Aorta (tissue), 5 donors: ENCODE measurements at places on chromosomes 1 and 21.

DNA sequence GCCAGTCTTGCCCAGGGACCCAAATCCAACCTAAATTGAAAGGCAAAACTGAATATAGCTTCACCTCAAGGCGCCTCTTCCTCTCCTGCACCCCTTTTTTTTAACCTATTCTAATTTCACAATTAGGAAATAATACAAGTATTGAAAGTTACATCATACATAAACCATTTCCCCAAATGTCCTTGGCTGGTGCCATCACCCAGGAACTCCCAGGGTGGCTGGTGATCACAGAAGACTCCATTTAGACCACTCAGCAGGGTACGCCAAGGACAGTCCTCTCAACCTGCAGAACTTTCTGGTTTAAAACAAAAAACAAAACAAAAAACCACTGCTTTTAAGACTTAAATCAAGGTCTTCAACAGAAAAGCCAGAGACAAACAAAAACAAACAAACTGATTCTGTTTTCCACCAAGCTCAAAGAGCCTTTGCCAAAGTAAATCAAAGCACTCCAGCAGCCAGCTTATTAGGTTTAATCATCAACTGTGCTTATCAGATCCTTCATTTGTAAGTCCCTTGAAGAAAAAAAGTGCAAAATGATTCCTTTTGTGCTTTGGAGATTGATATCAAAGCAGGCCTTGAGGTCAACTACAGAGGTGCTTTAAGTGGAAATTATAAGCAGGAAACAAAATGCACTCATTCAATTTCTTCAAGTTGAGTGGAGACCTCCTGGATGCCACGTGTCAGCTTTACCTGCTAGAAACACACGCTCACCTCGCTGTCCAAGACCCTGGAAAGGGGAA lies 113.0 kb downstream of the ETS2 start:
- DNase-seq = no peak

GRCh38 chr1:243432136-243432535 lies 176.3 kb downstream of the SDCCAG8 start:
- DNase-seq = no peak

GRCh38 chr1:57603696-57604095 lies 179.8 kb upstream of the DAB1 start:
- no peak for DNase-seq

- DNase-seq = no peak
These were observed 133.3 kb upstream of the GPR52 start for GRCh38 chr1:174314433-174314832.

DNA sequence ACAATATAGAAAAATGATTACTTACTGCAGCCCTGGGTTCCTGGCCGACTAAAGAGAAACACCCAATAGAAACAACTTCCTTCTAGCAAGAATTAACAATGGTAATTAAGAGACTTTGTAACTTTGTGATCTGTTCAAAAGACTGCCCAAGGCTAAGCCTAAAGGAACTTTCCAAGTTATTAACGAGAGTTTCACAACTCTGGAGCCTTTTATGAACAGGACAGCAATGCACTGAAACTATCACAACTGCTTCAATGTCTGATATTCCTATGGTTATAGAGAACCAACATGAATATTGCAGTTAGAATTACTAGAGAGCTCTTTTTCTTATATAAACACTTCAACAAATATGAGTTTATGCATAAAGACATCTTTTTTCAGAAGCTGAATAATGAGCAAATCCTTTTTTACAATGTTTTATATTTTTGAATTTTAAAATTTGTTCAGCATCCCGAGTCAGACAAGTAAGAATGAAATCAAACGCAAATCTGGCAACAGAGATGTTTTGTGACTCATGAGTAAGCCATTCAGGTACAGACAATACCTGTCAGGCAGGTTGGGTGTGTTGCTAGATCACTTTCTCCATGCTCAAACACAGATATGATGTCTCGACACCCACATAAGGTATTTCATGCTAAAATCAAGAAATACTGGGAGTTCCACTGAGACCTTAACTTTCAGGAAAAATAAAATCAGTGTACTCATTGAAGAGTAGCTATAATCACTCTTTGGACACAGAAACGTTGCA lies 22.2 kb upstream of the KCNJ15 start:
- no peak for DNase-seq

- DNase-seq = peak; percentile 79
These were observed 200.4 kb downstream of the NRIP1 start for GRCh38 chr21:14864211-14865021.

- no peak for DNase-seq
These were observed 38.6 kb downstream of the MEF2D start for GRCh38 chr1:156461781-156462647.

DNA sequence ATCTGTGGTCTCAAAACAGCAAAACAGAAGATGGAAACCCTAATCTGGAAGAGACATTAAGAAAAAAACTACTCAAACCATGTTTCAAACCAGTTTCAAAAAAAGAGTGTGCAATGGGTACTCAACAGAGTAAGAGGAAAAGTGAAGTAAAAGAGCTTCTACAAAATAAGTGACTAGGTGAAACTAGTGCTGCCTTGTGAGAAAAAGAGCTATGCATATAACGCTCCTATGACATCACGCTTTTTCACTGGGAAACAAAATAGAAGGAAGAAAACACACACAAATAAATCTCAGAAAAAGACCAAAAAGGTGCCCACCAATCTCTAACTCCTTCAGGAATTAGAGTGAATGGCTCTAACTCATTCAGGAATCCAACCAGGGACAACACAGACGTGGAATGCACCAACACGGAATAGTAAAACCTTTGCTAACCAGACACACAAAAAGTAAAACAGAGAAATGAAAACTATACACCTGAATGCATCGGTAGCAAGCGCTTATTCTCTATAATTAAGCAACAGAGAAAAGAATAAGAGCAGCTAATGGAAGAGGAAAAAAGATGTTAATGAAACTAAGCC lies 1.3 kb downstream of the FOXJ3 start:
- no peak for DNase-seq

- no peak for DNase-seq
These were observed 42.4 kb downstream of the ABL2 start for GRCh38 chr1:179187043-179187442.

- DNase-seq = no peak
These were observed 99.6 kb upstream of the RGS1 start for GRCh38 chr1:192475970-192476369.

DNA sequence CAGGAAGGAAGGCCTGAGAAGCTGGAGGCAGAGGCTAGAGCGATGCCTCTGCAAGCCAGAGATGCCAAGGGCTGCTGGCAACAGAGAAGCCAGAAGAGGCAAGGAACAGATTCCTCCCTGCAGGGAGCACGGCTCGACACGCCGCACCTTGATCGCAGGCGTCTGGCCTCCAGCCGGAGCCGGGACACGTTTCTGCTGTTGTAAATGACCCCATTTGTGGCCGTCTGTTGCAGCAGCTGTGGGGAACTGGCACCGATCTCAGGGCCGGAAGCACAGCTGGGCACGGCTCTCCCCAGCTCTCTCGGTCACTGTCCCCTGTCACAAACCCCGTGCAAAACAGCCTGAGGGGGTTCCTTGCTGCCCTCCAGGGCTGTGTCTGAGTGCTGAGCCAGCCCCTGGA lies 59.6 kb downstream of the SIK1 start:
- no peak for DNase-seq

DNA sequence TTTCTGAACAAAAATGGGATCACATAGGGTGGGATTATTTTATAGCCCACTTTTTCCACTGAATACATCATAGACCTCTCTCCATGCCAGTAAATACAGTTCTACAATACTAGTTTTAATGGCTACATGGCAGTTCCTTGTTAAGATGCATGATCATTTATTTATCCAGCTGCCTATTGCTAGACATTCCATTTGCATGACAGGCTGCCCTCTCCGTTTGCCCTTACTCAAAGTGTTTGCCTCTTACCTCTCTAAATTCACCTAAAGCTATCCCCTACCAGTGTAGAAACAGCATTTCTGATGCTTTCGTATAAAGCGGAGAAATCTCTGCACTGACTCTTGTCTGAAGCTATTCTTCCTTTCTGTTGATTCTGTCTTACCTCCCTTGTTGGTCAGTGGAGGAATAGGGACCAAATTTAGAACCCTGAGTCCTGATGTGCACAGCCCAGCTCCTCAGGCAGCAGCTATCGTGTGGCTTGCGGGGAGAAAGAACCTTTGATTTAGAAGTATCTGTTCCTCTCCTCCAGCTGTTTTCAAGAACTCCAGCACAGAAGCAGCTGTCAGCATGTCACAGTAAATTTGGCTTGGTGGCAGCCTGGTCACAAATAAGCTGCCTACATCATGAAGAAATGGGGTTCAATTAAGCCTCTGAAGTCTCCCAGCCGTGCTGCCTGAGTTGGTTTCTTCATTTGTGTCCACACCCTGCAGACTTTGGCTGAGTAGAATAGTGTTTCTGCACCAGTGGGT lies 337.3 kb downstream of the PRDM2 start:
- no peak for DNase-seq

DNA sequence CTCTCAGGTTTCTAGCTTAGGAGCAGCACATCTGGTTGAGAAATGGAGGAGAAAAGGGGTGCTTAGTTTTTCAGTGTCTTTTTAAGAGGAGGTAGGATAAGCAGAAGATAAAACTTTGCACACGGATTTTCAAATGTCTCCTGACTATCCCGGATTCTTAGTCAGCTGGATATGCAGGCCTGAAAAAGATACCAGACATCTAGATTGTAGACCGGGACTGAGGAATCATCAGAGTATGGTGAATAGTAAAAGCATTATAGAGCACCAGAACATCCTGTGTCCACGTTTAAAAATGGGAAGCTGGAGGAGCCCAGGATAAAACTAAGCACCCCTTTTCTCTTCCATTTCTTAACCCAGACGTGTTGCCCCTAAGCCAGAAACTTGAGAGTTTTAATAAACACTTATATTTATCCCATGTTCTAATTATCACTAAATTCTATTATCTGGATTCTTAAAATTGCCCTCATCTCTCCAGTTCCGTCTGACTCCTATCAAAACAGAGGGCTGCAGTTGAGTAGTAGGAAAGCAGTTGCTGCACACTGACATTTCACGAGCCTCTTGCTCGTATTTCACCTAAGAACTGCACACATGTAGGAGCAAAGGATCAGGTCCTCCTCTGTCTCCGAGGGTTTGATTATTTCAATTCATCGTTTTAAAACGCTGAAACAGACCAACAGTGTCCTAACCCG lies 609 bp downstream of the PIGK start:
- DNase-seq = no peak

- peak; percentile 83 for DNase-seq
These were observed 60.8 kb downstream of the NDUFS5 start for GRCh38 chr1:39086865-39087409.

DNA sequence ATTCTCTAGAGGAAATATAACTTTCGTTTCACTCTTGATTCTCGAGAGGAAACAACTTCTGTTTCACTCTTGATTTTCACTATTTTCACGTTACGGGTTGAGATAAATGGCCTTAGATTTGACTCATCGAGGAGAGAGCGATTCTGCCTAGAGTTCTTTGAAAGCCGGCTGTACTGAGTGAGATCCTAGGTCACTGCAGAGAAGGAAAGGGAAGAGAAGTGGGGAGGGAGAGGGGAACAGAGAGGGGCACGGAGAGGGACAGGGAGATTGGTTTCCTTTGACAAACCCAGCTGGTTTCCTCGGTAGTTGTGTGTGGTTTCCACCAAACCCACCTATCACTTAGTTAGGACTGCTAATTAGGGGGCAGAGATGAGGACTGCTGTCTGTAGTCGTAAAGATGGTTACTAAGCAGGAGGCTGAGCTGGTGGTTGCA lies 21.6 kb upstream of the GPR137B start:
- no peak for DNase-seq

GRCh38 chr1:72892461-72892860 lies 610.1 kb upstream of the NEGR1 start:
- DNase-seq = no peak
